Cardiac fibroblast (primary cell): ENCODE measurements at places on chromosomes 3 and 15.

- peak; percentile 27 for DNase-seq
Observed at GRCh38 chr3:113212150-113212843, 940 bp downstream of the BOC start.

DNA sequence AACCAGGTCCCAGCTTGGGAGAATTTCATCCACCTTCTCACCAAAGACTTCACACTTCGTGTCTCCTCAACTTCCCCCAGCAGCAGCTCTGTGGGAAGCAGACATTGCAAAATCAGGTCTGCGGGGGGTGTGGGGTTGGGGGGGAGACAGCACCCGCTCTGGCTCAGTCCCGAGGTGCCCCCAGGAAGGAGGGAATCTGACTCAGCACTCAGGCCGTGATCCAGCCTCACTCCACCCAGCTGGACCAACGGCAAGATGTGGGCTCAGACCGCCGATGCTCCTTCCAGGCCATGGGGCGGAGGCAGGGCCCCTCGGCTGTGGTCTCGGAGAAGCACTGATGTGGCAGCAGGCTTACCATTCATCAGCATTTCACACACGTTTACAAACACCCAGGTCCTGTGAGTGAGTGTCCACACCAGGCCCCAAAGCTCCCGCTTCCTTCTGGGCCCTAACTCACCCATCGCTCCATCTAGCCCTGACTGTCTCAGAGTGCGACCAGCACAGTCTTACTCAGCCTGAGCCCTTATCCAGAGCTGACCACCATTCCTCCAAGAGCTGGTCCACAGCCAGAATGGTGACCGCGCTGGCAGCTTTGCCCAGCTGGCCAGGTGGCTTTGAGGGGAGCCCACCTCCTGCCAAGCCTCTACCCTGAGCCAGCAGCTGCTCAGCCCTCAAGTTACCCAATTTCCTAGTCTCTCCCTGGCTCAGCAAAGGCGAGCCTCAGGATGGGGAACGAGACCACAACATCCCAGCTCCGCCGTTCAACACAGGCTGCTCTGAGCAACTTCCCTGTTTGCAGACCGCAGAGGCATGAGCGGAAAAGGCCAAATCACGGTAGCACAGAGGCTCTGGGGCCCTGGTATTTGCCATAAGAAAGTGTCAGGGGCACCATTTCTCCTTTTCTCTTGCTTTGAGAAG is 3.3 kb downstream of the STAB1 start:
- DNase-seq = peak; percentile 49

DNA sequence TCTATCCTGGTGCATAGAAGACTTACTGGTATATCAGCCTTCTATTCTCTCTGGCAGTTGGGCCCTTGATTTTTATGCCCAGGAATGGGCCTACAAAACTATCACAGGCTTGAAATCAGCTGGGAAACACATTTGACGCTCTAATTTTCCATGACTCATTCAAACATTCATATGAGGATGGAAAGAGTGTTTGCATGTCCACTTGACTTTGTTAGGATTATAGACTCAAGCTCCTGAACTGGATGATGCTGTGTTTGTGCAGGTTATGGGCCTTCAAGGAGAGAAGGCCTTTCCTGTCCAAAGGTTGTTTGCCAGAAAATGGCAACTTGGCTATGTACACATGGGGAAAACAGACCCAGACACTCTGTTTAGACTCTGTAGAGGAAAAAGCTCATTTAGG is 219.9 kb downstream of the GAP43 start:
- no peak for DNase-seq

GRCh38 chr15:69562564-69562963 is 109.9 kb downstream of the RPLP1 start:
- no peak for DNase-seq

DNA sequence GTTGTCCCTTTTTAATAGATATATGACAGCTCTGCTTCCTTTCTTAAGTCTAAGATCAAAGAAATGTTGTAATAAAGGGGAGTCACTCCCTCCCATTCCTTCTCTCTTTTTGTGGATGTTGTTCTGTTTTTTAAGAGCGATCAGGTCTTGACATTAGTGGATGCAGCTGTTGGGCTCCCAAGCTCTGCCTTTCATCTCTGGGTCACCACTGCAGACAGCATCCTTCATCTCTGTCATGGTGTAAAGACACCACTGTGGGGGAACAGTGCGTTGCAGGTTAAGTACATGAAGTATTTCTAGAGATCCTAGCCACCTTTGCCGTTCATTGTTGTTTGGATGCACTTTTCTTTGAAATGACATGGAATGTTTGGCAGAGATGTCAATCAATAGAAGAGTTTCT is 17.7 kb downstream of the FNDC3B start:
- no peak for DNase-seq

DNA sequence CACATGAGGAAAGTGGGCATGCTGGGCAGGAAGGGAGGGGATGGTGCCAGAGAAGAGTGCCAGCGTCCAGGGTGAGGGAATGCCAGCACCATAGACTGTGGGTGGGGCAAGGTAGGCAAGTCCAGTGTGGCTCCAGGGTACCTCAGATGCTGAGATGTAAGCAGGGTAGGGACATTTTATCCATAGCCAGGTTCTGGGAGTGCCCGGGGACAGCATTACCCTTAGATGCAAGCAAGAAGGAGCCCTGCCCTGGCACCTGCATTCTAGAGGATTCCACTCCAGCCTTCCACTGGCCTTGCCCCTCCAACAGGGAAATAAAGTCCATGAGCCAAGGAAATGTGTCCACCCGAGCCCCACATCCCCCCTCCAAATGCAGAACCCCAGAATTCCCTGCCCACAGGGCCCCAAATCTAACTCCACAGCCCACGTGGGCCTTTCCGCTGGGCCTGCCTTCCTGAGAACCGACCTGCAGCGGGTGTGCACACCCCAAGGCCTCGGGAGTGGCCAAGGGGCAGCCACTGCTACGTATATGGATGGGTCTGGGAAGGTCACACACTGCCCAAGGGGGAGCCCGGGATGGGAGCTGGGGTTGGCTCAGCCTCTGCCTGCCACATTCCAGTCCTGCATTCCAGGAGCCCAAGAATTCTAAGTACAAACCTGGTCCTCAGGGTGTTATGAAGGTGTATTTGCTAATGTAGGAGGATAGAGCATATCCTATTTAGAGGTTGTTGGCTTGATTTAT is 20.3 kb upstream of the CYP11A1 start:
- no peak for DNase-seq

GRCh38 chr3:144556392-144556791 is 584.8 kb downstream of the DIPK2A start:
- peak; percentile 18 for DNase-seq

DNA sequence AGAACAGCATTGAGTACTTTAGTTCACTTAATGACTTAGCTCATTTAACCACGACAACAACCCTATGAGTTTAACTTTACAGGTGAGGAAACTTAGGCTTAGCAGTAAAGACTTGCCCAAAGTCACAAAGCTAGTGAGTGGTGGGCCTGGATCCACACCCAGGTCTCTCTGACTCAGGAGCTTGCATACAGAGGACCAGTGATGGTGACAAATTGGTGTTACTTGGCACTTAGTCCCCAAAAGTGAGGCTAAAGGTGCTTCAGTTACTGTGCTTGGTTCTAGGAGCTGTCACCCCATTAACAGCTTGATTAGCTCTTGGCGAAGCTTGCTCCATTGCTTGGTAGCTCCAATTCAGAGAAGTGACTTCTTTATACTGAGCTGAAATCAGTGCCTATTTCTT is 6.1 kb downstream of the CELF6 start:
- DNase-seq = no peak

DNA sequence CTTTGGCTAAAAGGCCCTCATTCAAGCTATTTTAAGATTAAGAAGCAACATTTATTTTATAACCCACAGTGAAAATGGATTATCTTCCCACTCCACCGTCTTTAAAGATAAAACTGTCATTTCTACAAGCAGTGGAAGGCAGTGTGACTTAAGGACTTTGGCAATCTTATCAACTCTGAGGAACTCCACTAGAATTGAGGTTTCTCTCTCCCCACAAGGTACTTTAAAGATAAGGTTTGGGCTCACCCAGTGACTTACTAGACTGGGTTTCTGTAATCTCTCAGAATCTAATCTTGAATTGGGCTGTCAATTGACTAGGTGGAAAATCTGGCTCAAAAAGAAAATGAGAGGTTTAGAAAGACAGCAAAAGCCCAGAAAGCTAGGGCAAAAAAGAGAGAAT is 21.7 kb downstream of the ZNF385D start:
- DNase-seq = no peak

DNA sequence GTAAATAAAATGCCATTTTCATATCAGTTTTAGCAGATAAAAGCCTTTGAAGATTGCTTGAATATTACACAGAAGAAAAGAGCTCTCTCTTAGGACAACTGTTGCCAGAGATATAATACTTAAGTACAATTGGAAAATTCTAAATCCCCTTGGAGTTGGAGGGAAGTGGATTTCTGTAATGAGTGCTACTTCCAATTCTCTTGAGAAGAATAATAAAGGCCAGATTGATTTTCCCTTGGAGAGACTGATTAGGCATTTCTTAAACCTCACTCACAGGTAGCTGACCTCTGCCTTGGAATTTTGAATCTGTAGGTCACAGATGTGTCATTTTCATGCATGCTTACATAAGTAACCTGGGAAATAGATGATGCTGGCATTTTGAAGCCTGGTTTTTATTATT is 29.8 kb upstream of the PSMD6 start:
- no peak for DNase-seq

- DNase-seq = peak; percentile 42
Observed at GRCh38 chr3:72405943-72406566, 442.2 kb downstream of the SHQ1 start.

GRCh38 chr3:151592287-151592686 is 131.4 kb upstream of the IGSF10 start:
- no peak for DNase-seq

DNA sequence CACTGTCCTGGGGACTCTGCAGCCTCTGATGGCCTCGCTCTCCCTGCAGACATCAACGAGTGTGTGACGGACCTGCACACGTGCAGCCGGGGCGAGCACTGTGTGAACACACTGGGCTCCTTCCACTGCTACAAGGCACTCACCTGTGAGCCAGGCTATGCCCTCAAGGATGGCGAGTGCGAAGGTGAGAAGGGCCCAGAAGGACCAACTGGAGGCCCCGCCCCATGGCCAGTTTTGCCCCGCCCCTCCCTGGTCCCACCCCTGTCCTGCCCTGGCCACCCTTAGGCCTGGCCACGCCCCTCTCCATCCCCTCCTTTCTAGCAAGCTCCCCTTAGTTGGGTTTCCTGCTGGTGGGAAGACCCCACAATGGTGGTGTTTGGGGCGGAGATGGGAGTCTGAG is 77.5 kb downstream of the FBLN2 start:
- no peak for DNase-seq

GRCh38 chr3:179671747-179672242 is 19.0 kb downstream of the USP13 start:
- peak; percentile 67 for DNase-seq

- no peak for DNase-seq
Observed at GRCh38 chr3:123021388-123021787, 6.2 kb downstream of the SEMA5B start.

- peak; percentile 95 for DNase-seq
Observed at GRCh38 chr3:105827959-105828358, 40.9 kb downstream of the CBLB start.

GRCh38 chr15:73782344-73782959 is 29.3 kb upstream of the INSYN1 start:
- no peak for DNase-seq

GRCh38 chr15:89492934-89493631 is 3.3 kb downstream of the RHCG start:
- DNase-seq = no peak

DNA sequence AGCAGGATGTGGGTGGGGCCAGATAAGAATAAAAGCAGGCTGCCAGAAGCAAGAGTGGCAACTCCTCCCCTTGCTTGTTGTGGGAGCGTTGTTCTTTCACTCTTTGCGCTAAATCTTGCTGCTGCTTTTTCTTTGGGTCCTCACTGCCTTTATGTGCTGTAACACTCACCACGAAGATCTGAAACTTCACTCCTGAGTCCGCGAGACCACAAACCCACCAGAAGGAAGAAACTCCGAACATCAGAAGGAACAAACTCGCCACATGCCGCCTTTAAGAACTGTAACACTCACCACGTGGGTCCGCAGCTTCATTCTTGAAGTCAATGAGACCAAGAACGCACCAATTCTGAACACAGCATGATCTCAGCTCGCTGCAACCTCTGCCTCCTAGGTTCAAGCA is 72.9 kb downstream of the IL12A start:
- DNase-seq = no peak

GRCh38 chr15:46879032-46879770 is 838.1 kb upstream of the SEMA6D start:
- no peak for DNase-seq

GRCh38 chr15:50140098-50140497 is 21.1 kb upstream of the ATP8B4 start:
- no peak for DNase-seq

- no peak for DNase-seq
Observed at GRCh38 chr3:59178698-59179097, 128.9 kb upstream of the CFAP20DC start.

DNA sequence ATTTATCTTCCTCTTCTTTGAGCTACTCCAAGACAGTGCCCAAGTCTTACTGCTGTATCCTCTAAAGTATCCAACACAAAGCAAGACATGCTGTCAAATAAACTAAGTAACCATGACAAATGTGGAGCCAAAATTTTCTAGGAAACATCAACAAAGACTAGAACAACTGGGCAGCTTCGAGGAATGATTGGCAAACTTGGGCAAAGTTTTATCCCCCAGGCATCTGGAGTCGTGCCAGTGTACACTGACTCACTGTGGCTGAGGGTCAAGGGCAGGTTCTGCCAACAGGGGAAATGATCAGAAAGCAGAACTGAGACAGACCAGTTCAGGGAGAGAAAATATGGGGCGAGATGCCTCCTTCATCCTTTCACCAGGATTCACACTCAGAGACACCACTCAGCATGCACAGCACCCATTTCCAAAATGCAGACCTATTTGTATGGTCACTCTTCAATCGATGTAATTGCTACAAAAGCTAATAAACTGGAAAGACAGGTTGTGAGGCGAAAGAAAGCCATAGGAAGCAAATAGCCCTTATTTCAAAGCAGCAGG is 65.8 kb downstream of the MB21D2 start:
- peak; percentile 89 for DNase-seq

- DNase-seq = peak; percentile 19
Observed at GRCh38 chr3:184814214-184814613, 2.2 kb downstream of the VPS8 start.

GRCh38 chr3:194637541-194638400 is 4.6 kb upstream of the TMEM44 start:
- DNase-seq = no peak

- no peak for DNase-seq
Observed at GRCh38 chr3:180416111-180416594, 185.8 kb upstream of the TTC14 start.

GRCh38 chr3:125220727-125221429 is 8.3 kb upstream of the SLC12A8 start:
- DNase-seq = peak; percentile 20
